ENCODE measurements at places on chromosomes 2 and 18. TPM values are rescaled to one million over a fixed set of nuclear protein-coding genes. Genes with fewer than 3 reads are reported as not detected.
A peak's percentile ranks its signal among the peaks of the same experiment; 100 is the strongest.

The UGT1A3 gene
- total RNA-seq: 9.0 TPM

DNA sequence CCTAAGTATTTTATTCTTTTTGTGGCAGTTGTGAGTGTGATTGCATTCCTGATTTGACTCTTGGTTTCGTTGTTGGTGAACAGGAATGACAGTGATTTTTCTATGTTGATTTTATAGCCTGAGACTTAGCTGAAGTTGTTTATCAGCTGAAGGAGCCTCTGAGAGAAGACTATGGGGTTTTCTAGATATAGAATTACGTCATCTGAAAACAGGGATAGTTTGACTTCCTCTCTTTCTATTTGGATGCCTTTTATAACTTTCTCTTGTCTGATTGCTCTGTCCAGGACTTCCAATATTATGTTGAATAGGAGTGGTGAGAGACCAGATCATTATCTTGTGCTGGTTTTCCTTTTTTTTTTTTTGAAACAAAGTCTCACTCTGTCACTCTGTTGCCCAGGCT is 18.0 kb upstream of the NOL4 start:
- no peak for DNase-seq

The SRD5A2 gene
- not detected for total RNA-seq

The SERPINB5 gene
- not detected for total RNA-seq

GRCh38 chr18:8556424-8556823 is 52.8 kb upstream of the RAB12 start:
- no peak for DNase-seq

The SOWAHC gene
- total RNA-seq: 16.7 TPM

The CDH20 gene
- total RNA-seq: 0.43 TPM

The TXNL4A gene
- 16.8 TPM for total RNA-seq

- no peak for DNase-seq
Measured at GRCh38 chr2:19251554-19251953, 106.9 kb downstream of the OSR1 start.

DNA sequence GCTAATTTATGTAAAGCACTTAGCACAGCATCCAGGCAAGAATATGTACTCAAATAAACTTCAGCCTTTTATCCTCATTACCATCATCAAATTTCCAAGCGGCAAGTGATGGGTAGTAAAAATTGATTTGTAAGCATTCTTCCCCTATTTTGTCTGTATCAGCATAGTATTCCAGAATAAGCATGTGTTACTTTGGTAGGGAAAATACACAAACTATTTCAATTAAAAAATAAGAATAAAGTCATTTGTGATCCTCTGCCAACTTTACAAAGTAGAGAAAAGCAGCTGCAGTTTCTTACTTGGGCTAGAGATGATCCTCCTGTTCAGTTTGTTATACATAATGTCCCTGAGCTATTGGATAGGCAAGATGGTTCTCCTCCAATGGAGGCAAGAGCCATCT is 493.2 kb downstream of the ZEB2 start:
- DNase-seq: peak; percentile 14

The VWC2L gene
- 0.55 TPM for total RNA-seq

The GPC1 gene
- 11.7 TPM for total RNA-seq

The OXER1 gene
- total RNA-seq: not detected

- no peak for DNase-seq
Measured at GRCh38 chr2:216799873-216800431, 59.9 kb downstream of the TNP1 start.

DNA sequence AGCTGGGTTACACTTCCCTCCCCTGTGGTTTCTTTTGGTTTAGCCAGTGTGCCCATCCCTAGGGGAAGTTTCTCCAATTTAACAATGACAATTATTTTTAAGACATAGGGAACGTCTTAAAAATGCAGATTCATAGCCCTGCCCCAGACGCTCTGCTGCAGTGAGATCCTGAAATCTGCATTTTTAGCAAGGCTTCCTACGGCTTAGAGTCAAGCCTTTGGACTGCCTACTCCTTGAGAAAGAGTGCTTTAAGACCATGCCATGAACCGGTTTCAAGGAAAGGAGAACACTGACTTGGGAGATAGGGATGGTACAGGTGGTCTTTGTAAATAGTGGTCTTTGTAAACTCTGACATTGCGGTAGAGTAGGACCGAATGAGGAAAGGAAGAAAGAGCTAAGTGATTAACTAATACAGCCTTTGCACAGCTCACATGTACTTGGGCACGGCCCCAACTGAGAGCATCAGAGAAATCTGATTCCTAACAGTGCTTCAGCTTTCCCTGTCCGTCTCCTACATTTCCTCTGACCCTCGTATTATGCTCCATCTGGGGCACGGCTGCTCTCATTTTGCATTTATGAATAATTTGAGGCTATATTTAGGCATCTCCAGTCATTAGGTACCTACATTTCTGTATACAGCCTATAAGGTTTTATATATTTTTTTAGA is 217.6 kb upstream of the TANK start:
- peak; percentile 35 for DNase-seq

DNA sequence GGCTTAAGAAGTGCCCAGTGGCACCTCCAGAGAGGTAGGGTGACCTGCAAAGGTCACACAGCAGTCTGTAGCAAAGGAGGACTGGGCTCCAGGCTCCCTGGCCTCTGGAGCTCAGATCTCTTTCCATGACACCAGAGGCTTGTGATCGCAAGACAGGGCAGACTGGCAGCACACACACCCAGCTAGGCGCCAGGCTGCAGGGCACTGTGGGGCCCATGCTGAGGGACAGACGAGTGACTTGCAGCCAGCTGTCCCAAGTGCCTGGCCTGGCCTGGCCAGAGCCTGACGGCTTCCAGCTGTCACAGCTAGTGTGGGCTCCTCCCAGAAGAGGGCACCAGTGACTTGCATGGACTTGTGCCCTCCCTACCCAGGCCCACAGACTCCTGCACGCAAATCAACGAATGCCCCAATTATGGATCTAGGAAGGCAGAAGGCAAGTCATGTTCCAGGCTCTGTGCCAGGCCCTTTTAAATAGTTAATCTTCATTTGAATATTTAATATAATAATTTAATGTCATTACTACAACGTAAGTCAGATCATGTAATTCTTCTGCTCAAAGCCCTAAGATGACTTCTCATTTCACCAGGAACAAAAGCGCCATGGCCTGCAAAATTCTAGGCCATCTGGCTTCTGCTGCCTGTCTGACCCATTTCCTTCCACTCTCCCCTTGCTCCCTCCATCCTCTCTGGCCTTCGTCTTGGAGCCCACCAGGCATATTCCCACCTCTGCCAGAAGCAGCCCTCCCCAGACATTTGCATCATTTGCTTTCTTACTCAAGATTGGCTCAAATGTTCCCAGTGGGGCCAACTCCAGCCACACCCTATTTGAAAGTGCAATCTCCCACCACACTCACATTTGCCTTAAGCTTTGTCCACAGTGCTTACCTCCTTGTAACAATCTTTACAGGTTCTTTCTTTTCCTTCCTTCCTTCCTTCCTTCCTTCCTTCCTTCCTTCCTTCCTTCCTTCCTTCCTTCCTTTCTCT is 3.7 kb upstream of the SPEG start:
- peak; percentile 77 for DNase-seq

DNA sequence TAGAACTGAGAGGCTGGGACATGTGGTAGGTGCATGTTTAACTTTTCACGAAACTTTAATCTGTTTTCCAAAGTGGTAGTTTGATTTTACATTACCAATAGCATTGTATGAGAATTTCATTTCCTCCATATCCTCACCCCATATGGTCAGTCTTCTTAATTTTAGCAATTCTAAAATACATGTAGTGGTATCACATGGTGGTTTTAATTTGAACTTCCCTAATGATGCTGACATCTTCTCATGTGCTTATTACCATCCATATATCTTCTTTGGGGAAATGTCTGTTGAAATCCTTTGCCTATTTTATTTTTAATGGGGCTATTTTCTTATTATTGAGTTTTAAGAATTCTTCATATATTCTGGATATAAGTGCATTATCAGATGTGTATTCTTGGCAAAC is 89.3 kb downstream of the BCL2L11 start:
- no peak for DNase-seq

DNA sequence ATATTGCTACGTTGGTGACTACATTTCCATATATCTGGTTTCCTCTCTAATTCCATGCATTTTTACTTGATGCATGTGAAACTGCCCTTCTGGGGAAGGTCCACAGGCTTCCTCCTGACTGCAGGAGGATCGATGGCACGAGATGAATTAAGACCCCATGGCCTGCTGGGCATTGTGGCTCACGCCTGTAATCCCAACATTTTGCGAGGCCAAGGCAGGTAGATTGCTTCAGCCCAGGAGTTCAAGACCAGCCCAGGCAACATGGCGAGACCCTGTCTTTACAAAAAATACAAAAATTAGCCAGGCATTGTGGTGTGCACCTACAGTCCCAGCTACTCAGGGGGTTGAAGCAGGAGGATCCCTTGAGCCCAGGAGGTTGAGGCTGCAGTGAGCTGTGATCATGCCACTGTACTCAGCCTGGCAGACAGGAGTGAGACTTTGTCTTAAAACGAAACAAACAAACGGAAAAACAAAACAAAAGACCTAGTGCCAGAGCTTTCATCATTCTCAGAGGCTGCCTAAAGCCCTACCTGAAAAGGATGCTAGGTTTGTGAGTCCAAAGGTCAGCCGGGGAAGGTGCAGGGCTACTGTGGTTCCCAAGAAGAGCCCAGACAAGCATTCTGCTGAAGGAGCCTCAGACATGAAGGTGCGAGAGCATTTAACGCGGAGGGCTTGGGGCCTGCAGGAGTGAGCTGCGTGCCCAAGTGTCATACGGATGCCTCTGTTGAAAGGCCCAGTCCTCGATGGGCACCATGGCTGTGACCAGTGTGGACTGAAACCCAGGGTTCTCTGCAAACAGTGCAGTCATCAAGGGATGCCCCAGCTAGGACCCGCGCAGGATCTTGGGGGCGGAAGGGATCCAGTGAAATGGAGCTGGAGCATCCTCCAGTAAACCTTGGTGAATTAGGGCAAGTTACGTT is 21.6 kb downstream of the GPR55 start:
- peak; percentile 15 for DNase-seq

GRCh38 chr2:18662689-18663088 is 73.3 kb upstream of the NT5C1B start:
- DNase-seq: no peak

GRCh38 chr18:21000667-21001066 is 110.9 kb downstream of the ROCK1 start:
- no peak for DNase-seq

The PMAIP1 gene
- total RNA-seq: 3.1 TPM

GRCh38 chr18:74284191-74284979 is 7.4 kb downstream of the CYB5A start:
- no peak for DNase-seq

GRCh38 chr18:62175521-62175920 is 11.3 kb downstream of the PIGN start:
- no peak for DNase-seq

GRCh38 chr2:102084651-102085050 is 57.9 kb upstream of the IL1R1 start:
- DNase-seq: no peak

The METTL4 gene
- total RNA-seq: 4.1 TPM

The PTPN18 gene
- total RNA-seq: 92.6 TPM

- DNase-seq: no peak
Measured at GRCh38 chr18:3402982-3403451, 47.0 kb upstream of the TGIF1 start.

DNA sequence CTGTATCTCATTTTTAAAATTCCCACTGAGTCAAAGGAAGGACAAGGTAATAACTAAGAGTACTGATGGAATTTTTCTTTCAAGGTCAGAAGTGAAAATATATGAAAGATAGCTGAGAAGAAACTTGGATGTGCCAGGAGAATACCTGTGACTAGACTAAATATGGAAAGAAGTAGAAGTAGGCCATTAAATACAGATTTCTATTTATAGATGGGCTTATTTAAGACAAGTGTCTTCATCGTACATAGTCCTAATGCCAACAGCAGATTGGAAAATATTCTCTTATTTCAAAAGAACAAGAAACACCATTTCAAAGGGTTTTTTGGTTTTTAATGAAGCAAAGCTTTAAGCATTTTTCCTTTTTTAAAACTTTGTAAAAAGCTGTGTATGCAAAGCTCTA is 22.0 kb downstream of the UGP2 start:
- DNase-seq: no peak

DNA sequence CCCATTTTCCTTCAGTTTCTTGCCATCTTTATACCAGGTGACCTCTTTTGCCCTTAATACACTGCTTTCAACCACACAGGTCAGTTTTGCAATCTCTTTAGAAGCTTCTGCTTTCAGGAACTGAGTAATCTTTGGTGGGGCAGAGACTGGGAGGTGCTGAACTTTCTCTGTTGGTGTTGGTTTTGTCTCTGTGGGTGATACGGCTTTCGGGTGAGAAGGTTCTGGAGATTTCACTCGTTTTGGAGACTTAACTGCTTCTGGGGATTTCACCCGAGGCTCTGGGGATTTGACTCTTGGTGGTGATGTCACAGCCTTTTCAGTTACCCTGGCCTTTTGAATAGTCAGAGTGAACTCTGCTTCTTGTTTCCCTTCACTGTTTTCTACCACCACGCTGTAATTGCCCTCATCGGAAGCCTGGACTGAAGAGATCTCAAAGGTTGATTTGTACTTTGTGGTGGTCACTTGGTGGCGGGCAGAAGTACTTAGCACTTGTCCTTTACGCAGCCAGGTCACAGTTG is 50.4 kb downstream of the PLEKHA3 start:
- no peak for DNase-seq

- no peak for DNase-seq
Measured at GRCh38 chr2:138712212-138712979, 67.8 kb downstream of the NXPH2 start.

DNA sequence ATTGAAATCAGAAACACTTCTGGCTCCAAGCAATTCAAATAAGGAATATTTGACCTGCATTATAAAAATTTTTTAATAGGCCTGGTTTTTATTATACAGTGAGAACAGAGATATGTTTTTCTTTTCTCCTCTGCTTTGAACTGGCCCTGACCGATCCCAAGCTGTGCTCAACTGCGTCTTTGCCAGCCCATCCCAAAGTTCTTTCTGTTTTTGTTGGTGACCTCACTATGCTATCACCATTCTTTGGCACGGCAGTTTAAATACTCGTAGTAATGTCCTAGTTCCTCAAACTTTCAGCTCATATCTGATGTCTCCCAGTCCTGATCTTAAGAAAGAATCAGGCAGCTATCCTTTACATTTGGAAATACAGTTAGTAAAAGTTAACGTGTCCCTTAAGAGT is 42.3 kb upstream of the NETO1 start:
- DNase-seq: no peak

DNA sequence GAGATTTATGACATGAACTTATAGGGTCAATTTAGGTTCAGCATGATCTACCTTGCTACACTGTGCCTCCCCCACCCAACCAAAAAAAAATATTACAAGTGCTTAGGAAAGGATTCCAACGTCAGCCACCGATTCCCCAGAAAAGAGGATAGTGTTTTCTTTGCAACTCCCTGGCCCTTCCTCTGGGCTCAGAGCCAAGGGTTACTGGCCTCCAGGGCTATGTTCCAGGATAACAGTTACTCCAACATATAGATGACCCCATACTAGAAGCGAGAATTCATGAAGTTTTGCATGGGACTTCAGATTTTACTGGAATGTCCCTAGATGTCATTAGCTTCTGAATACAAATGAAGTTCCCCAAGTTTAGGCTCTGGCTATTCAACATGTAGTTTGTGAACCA is 172.1 kb downstream of the UPP2 start:
- DNase-seq: no peak

The KCNK3 gene
- total RNA-seq: 0.87 TPM
